ENCODE measurements at places on chromosomes 5 and 9.

- DNase-seq, result no peak
Observed at GRCh38 chr5:176540476-176540899, 3.3 kb upstream of the RNF44 start.

GRCh38 chr9:33381231-33381791, 21.1 kb downstream of the AQP7 start:
- DNase-seq, result no peak

DNA sequence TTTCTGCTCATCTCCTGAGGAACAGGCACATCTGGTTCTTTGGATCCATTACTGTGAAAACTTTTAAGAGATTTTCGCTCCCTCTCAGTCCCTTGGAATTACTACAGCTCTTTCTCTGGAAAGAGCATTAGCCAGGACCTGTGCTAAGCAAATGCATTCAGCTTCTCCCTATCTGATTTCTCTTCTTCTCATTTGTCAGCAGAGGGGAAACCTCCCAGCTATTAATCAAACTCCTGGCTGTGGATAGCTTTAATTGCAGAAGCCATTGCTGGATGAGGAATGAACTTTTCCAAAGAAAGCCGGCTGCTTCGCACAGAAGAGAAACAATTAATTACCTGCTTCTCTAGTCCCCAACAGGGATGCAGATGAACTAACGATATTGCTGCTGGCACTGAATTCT, 37.9 kb downstream of the TLR4 start:
- no peak for DNase-seq

DNA sequence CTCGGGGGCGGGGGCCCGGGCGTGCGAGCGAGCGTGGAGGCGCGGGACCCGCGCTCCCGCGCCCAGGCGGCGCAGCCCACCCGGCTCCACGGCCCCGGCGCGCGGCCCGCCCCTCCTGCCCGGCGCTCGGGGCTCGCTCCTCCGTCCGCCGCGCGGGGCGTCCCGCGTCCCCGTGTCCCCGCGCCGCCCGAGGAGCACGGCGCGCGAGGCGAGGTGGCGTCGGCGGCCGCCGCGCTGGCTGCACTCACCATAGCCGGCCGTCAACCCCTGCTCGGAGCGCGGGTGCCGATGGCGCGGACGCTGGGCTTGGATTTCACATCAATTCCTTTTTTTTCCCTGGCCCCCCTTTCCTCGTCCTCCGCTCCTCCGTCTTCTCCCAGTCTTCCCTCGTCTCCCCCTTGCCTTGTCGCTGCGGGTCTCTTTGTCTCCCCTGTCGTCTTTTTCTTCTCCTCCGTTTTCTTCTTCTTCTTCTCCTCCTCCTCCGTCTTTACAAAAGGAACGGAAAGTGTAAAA, 494 bp downstream of the PTCH1 start:
- no peak for DNase-seq

Data from NCI-H187 treated with DMSO at 0.1 percent for 48 hours (cell line).